ENCODE measurements at places on chromosomes 3 and 15.

- H3K4me1 ChIP-seq: no peaks in the 10 kb centered on the region
- no peaks in the 10 kb centered on the region for H3K36me3 ChIP-seq
- no peak overlapping the region for H3K27ac ChIP-seq
- DNase-seq: no peak
- no peak overlapping the region for H3K4me3 ChIP-seq
Observed at GRCh38 chr3:112512320-112512719, 13.0 kb upstream of the BTLA start.

DNA sequence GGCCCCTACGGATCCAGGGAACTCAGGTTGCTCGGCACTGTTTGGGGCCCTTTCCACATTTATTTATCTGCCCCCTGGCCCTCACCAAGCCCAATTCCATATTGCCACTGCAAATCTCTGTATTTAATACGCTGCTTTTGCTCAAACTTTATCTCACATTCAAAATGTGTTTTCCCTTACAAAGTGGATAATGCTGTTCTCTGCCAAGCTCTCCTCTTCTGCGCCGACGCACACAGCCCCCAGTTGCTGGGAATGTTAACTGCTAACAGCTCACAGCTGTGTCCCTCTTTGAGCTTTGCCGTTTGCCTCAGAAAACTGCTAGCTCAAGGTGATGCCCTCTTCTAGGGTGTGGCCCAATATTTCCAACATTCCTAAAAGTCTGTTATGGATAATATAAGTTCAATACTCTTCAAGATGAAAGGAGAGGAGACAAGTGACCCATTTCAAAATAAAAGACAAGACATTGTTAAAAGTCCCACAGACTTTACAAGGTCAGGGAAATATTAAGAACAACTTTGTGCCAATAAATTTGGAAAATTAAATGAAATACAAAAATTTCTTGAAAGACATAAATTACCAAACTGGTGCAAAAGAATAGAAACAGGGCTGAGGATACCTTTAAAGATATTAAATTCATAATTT, 12.6 kb upstream of the FBN1 start:
- no peak overlapping the region for H3K4me3 ChIP-seq
- no peaks in the 10 kb centered on the region for H3K4me1 ChIP-seq

DNA sequence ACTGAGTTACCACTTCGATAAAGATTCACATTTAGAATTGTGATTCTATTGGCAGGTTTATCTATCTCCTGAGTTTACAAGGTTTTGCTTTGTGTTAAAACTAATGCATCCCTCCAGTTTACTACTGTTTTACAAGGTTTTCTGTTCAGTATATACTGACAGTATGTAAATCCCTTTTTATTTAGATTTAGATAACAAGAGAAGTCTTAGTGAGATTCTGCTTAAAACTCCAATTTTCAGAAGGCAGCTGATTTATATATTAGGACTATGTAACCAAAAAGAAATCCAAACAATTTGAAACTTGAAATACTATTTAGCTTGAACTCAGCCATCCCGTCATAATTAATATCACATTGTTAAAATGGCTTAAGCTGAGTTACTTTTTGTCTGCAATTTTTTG, 619.2 kb downstream of the NAALADL2 start:
- no peaks in the 10 kb centered on the region for H3K4me1 ChIP-seq
- H3K27me3 ChIP-seq: no peaks in the 10 kb centered on the region
- no peaks in the 10 kb centered on the region for H3K36me3 ChIP-seq
- no peak for DNase-seq

DNA sequence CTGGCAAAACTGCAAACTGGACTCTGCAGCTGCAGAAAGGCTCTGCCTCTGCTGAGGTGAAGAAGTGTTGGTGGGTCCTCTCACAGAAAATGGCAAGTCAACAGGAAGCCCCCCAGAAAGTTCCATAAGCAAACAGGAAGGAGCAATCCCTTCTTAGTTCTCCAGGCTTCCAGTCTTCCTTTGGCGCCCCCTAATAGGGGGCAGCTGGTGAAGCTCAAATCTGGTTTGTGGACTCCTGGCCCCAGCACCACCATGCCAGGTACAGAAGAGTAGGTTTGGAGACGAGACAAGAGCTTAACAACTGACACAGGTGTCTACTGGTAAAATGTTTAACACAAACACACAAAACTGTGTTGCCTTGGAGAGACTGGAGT, 35.5 kb downstream of the LEO1 start:
- DNase-seq: no peak
- H3K4me3 ChIP-seq: no peak overlapping the region
- H3K27ac ChIP-seq: no peak overlapping the region
- H3K27me3 ChIP-seq: no peaks in the 10 kb centered on the region
- H3K4me1 ChIP-seq: no peaks in the 10 kb centered on the region

DNA sequence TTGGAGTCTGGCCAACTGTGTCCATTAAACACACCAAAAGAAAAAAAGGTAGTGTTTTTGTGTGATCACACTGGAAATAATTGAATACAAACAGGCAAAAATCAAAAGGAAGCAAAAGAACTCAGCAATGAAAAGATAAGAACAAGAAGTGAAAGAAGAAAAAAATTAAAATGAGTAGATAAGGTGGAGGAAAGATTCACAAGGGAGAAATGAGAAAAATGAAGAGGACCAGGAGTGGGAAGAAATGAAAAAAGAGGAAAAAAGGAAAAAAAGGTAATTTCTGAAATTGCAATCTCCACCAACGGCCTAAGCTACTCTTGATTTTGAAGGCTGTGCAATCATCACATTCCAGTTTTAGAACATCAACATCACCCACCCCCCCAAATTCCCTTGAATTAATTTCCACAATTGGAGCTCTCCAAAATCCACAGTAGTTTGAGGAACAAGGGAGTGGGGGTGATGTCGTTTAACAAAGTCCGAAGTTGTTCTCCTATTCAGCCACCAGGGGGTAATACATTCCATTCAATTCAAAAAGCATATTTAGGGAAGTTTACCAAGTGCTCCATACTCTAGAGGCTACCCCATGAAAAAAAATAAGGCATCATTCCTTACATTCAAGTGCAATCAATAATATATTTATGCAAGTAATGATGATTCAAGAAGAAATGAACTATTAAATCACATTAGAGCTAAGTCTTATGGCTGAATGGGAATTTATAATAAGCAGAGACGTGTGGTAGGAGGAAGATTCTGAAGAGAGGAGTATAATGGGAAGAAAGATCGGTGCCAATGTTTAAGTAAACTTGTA, 37.4 kb downstream of the ZNF860 start:
- DNase-seq: no peak
- H3K4me1 ChIP-seq: no peaks in the 10 kb centered on the region
- H3K27me3 ChIP-seq: no peaks in the 10 kb centered on the region
- H3K27ac ChIP-seq: no peak overlapping the region

GRCh38 chr15:84829428-84829827, 12.3 kb downstream of the ALPK3 start:
- no peak overlapping the region for H3K4me3 ChIP-seq
- H3K4me1 ChIP-seq: no peaks in the 10 kb centered on the region
- H3K27me3 ChIP-seq: peaks cover 14% of the 10 kb centered on the region

DNA sequence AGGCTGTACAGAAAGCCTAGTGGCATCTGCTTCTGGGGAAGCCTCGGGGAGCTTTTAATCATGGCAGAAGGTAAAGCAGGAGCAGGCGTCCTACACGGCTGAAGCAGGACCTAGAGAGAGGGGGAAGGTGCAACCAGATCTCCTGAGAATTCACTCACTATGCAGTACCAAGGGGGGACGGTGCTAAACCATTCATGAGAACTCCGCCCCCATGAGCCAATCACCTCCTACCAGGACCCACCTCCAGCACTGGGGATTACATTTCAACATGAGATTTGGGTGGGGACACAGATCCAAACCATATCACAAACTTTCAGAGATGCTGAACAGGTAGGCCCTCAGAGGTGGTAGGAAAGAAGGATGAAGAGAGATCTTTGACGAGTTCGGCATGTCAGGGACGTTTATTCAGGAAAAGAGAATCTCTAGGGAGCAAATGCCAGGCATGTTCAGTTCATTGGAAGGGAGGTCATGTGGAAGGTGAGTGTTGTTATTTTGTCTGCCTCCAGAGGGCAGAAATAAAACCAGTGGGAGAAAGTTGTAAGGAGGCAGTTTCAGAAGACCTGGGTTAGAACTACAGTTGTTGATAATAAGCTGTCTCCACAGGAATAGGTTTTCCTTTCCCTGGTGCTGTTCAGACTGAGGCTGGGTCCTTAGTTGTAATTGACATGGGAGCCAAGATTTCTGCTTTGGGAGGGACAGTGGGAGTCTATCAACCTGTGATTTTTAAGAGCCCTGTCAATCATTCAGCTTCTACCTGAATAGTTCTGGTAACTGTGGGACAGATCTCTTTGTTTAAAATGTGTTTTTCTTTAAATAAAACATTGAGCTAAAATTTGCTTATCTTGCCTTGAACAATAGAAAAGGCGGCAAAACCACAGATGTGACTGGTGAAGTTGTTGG, 4.3 kb upstream of the FNDC3B start:
- peaks cover 4% of the 10 kb centered on the region for H3K27me3 ChIP-seq
- H3K36me3 ChIP-seq: no peaks in the 10 kb centered on the region
- no peak overlapping the region for H3K4me3 ChIP-seq
- H3K27ac ChIP-seq: no peak overlapping the region
- DNase-seq: no peak

- H3K4me1 ChIP-seq: no peaks in the 10 kb centered on the region
- no peak for DNase-seq
- H3K4me3 ChIP-seq: no peak overlapping the region
Observed at GRCh38 chr3:33196538-33196937, 22.1 kb downstream of the SUSD5 start.

DNA sequence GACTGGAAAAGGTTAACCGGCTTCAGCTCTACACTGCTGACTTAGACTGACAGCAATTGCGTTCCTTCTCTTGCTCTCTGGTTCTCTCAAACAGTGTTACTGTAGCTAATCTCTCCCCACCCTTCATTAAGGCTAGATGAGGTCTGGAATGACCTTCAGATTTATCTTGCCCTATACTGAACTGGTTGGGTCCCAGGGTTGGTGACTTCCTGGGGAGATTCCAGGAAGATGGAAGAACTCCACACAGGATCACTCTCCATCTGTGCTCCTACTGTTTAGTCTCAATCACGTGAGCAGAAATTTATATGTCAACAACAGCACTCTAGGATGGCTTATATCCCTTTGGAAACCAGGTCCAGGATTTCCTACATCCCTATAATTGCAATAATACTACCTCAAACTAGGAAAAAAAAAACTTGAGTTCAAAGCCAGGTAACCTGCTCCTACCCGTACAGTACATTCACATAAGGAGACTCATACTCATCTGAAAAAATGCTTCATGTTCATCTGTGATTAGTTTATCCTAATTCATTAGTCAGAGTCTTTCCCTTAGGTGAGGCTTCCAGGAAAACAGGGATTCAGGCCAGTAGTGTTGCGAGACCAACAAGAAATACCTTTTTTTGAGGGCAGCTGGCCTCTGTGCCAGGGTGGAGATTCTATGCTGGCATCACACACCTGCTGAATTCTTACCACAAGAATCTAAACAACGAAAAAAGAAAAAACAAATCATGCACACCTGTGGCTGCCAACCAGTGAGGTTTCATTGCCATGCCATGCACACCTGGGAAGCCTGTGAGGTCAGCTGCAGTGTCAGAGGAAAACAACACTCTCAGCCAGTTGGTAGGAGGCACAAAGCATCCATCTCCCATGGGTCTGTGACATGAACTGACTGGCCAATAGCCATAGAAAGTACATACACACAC, 297.3 kb downstream of the MECOM start:
- H3K27me3 ChIP-seq: no peaks in the 10 kb centered on the region
- H3K27ac ChIP-seq: no peak overlapping the region
- H3K4me3 ChIP-seq: no peak overlapping the region

Measured in DND-41 (cell line).